Stimulated activated CD4-positive, alpha-beta T cell treated with anti-CD3 and anti-CD28 coated beads, Interleukin-1b, Interleukin-23, amount 100 ng/mL, for 4 hours (primary cell): ENCODE measurements at places on chromosomes 13 and 19.

- no peak for DNase-seq
Measured at GRCh38 chr19:571566-571974, 826 bp upstream of the BSG start.

GRCh38 chr13:109870696-109871370 is 84.5 kb upstream of the IRS2 start:
- no peak for DNase-seq

DNA sequence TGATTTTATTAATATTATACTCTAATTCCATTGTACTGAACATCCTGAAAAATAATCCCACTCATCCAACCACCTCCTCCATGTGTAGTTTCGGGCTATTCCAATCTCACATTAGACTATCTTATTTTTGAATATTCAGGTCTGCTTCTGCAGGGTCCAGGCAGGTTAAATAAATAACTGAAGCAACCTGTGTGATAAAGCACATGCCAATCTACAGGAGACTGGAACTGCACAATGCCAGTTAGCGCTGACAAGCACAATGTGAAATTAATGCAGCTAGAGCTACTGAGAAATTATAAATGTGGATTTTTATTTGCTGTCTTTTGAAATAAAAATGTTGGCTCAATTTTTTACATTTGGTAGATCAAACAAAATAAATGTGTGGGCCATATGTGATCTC is 540.1 kb upstream of the ATXN8OS start:
- DNase-seq, result no peak

- DNase-seq, result peak; percentile 46
Measured at GRCh38 chr19:41821003-41821735, 23.3 kb downstream of the LYPD4 start.

DNA sequence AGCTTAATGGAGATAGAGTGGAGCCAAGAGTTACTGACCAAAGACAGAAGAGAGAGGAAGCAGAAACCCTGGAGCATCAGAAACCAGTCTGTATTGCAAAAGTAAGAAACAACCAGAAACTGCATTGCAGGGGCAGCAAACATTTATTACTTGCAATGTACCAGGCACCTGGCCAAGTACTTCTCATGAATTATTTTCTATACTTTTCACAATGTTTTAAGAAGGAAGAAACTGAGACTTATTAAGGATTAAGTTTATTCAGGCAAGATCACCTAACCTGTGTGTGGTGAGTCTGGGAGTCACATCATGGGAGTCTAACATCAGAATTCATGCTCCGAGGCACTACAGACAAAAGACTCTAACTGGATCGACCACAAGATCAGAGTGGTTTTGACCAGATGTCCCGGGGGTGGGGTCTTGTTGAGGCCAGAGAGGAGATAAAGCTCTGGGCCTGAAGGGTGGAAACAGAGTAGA is 47.4 kb downstream of the TNFRSF19 start:
- no peak for DNase-seq

DNA sequence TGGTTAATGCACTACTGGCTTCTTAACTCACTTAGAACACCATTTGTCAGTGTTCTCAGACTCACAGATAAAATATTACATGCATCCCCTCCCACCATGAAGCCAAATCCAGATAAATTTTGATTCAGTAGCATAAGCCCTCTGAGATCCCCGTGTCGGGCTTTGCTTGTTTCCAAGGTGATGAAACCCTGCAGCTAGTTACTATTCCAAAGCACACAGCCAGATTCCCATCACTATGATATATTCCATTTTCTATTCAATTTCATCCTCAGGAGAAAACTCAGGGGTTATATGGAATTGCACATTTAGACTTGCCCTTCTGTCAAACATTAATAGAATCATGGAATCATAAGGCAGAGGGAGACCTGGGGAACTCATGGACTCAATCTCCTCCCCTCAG is 9.4 kb upstream of the FAM124A start:
- no peak for DNase-seq

DNA sequence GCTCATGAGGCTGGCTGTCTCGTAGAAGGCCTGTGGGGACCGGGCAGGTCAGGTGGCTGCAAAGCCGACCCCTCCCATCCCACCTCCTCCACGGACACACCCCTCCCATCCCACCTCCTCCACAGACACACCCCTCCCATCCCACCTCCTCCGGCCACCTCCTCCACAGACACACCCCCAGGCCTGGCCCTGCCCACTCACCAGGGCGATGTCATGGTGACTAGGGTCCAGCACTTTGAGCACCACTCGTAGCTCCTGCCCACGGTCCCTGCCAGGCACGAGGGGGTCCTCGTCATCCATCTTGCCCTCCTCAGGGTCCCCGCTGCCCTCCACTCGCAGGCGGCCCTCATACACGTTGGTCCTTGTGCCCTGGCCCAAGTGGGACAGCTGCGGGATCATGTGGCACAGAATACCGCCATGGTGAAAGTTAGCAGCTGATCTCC is 18.8 kb downstream of the TYK2 start:
- no peak for DNase-seq

GRCh38 chr13:65834897-65835296 is 1395.2 kb downstream of the PCDH9 start:
- DNase-seq, result no peak

DNA sequence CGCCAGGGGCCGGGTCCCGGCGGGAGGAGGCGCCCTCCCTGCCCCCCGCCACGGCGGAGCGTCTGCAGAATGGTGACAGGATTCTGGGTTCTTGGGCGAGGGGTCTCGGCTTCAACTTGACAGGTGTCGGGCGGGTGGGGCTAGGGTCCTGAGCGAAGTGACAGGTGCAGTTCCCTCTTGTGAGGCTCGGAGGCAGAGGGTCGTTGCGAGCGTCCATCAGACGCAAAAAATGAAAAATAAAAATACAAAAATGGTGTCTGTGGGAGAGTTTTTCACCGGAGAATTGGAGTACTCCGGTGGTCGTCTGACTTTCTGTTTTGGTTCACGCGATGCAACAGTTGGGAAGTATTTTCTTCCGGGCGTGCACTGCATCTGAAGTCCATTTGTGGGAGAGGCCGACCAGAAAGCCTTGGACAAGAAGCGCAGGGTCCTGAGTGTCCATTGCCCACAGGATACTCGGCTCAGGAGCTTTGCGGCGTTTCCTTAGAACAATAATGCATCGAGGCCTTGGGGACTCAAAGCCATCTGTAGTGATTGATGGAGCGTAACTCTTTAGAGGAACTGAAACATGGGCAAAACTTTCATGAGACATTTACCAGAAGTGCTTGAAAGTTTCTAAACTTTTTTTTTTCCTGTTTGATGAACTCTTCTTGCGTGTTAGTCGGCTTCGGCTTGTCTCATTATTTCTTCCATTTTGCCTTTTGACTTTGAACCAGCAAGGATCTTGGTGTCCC is 759 bp downstream of the RB1 start:
- DNase-seq, result no peak

- no peak for DNase-seq
Measured at GRCh38 chr13:48798180-48798579, 144.5 kb downstream of the CYSLTR2 start.

GRCh38 chr19:34366738-34367623 is 2.0 kb downstream of the GPI start:
- DNase-seq, result no peak

GRCh38 chr13:113864273-113864890 is 506 bp upstream of the GAS6 start:
- no peak for DNase-seq
